ENCODE measurements at places on chromosomes 3 and 15. TPM values are rescaled to one million over a fixed set of nuclear protein-coding genes. Genes with fewer than 3 reads are reported as not detected.

ROBO2 gene
- total RNA-seq, result under 0.01 TPM

TNNC1 gene
- total RNA-seq, result 0.31 TPM

RGMA gene
- 0.10 TPM for total RNA-seq

THSD4 gene
- total RNA-seq, result 0.10 TPM

STARD5 gene
- 14.1 TPM for total RNA-seq
